ENCODE measurements at places on chromosomes 2 and 18.

DNA sequence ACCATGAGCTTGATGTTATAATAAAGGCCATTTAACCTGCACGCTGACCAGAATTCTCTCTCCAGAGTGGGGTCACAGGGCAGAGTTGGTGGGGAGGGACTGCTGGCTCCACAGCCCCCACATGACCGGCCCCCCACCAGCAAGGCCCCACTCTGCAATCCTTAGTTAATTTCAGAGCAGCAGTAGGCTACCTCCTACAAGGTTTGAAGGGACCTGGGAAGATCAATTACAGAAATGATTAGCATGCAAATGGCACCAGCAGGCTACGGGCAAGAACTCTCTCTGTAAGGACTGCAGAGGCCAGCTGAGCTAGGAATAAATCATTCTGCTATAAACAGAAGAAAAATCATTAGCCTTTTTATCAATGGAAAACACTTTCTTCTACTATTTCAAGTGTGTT is 135.3 kb downstream of the C1D start:
- DNase-seq = no peak

GRCh38 chr2:158659483-158659882 is 135.6 kb upstream of the DAPL1 start:
- no peak for DNase-seq

- DNase-seq = no peak
Observed at GRCh38 chr18:78945628-78946027, 34.0 kb upstream of the SALL3 start.

DNA sequence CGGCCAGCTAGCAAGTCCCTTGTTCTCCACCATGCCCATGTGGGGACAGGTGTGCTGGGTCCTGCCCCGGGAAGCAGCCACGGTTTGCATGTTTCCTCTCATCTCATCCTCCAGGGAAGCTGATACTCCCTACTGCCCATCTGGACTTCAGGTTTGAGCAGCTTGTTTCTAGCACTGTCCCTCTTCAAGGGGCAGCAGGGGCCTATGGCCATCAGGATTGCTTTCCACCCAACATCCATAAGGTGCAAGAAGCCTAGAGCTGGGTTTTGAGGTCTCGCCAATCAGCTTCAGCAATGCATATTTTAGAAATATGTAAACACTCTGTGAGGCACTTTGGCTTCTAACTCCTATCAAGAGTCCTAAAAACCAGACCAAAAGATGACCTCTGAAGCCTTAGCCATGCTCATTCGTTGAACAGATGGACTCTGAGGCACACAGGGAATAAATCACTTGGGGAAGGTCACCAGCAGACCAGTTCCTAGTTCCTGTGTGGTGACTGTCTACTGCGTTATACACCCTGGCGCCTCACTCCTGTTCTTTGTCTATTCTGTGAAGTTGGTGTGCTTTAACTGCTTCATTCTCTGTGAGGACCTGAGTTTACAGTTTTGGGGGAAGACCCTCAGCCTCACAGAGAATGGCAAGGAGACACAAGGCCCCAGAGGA is 192.6 kb upstream of the TWIST2 start:
- no peak for DNase-seq

GRCh38 chr2:219000569-219000960 is 7.3 kb upstream of the CRYBA2 start:
- DNase-seq = no peak

DNA sequence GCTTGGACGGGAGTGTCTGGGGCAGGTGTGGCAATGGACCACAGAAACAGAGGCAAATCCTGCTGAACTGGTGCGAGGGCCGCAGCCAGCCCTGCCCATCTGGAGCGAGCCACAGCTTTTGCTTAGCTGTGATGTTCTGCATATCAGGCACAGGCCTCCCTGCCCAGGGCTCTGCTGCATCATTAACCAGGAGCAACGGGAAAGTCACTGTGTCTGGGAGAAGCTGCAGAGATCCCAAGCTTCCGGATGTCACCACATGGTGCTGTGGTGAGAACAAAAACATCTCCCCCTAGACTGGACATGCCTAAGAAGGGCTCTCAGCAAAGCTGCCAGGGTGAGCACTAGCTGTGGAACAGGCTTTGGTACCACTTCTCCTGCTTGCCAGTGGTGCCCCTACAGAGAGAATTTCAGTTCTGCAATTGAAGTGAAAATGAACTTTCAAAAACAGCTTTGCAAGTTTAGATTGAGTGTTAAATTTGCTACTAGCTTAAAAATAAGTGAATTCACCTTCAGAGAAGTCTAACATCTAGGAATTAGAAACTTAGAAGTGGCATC is 172.9 kb upstream of the MYT1L start:
- DNase-seq = no peak

DNA sequence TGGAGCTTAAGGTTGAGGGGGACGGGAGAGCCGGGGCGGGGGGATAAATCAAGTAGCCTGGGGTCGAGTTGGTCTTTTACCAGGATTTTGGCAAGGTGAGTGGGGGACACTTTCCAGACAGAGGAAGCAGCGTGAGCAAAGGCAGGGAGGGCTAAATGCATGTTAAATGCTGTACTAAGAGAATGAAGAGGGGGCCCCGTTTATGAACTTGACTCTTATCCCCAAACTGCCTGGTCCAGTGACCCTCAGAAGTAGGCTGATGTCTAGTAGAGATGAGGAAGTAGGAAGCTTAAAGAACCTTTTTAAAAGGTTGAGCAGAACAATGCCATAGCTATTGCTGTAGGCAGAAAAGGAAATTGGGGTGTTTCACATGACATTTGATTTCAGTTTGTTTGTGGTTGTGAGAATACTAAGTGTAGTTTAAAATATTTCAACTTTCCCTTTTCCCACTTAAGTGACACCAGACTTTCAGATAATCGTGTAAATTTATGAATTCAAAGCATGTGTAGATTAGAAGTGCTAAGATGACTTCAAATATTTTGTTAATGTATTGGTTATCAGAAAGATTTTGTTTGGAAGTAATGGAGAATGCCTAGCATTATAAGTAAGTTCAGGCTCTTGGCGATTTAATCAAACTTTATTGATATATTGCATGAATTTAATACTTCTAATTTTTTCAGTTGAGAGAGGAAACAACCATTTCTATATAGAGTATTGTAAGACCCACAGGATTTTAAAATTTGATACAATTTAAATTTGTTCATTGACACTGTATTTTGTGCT is 1.8 kb downstream of the REL start:
- DNase-seq = no peak

- no peak for DNase-seq
Observed at GRCh38 chr2:158761621-158762020, 33.5 kb upstream of the DAPL1 start.

DNA sequence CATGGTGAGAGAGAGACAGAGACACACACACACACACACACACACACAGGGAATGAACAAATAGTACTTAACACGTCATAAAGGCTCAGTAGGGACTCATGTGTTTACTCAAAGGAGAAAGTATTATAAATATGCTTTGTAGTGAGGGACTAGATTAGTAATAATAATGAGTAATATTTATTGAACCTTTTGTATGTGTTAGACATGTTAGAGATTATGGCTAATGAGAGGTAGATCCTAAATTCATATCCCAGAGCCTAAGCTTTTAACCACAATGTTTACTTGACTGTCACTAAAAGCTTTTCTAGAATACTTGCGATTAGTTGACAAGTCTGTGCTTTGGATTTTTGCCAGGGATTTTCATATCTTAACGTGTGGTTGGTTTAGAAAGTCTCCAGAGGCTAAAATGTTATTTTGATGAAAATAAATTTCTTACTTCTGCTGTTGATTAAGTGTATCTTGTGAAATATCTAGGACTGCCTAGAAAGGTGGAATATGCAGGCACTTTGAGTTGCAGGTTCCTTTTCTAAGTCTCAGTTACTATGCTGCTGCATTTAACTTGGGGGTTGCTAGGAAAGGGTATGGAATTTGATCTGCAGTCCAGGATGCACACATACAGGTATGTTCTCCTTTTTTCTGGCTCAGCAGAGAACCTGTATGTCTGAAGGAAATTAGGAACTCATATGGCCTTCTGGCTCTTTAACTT is 64.5 kb downstream of the UBR3 start:
- DNase-seq = peak; percentile 9

DNA sequence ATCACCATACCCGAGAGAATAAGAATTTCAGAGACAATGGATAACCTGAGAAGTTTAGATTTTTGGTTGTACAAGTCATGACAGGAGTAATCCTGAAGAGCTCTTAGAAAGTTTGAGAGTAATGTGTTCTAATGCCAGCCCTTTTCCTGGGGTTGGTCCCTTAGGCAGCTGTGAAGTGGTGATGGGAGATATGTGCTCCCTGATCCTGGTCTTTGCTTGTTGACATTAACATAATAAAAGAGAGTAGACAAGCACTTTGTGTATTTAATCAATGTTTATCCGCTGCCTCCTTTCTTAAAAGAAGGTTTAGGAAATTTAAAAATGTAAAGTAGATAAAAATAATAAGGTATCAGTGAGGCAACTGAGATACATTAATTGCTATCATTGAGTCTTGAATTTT is 13.8 kb upstream of the DSC3 start:
- DNase-seq = no peak

GRCh38 chr2:55482186-55482884 is 37.2 kb upstream of the CFAP36 start:
- no peak for DNase-seq

Measured in NCI-H1930 (cell line).